ENCODE measurements at places on chromosomes 13 and 19.
A peak's percentile ranks its signal among the peaks of the same experiment; 100 is the strongest.

- no peak for DNase-seq
These were observed 4.1 kb downstream of the IER2 start for GRCh38 chr19:13154241-13154778.

DNA sequence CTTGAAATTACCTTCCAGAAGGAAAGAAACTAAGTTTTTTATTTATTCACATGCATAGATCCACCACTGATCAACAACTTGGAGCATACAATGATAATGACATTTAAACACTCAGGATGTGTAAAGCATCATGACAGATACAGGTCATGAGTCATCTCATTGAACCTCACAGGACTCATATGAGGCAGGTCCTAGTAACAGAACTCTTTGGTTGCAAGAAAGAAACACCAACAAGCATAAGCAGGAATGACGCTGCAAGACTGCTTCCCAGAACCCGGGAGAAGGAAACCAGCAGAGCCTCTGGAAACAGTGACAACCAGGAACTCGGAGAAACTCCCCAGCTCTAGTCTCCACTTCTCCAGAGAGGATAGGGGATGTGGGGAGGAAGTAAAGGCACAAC lies 60.8 kb upstream of the IPO5 start:
- DNase-seq: no peak

DNA sequence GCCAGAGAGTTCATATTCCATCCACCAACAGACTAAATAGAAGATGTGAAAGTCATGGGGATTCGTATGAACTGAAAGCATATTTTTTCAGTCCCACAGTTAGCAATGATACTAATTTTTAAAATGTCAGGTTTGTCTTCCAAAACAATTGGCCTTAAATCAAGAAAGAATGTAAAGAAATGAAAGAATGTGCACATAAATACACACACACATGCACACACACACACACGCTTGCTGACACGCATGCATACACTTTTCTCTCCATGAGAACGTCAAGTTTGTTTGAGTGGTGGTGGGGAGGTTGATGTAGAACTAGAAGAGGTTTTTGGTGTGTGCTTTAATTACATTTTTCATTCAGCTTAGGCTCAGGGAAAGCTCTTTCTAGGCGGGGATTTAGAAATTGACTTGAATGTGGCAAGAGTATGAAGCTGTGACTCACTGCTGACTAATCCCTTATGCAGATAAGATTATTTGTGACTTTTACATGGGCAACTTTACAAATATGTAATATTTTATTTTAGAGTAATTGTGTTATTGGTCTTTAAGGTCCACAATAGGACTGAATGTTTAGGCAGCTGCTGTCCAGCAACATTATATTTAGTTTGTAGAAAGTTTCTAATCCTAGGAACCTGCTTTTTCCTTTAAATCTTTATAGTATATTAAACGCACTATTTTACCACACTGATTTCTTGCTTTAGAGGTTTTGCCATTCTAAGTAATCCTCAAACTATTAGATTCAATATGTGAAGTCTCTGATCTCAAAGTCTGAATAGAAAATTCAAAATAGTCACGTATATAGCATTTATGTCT lies 18.8 kb downstream of the FLT1 start:
- DNase-seq: no peak

DNA sequence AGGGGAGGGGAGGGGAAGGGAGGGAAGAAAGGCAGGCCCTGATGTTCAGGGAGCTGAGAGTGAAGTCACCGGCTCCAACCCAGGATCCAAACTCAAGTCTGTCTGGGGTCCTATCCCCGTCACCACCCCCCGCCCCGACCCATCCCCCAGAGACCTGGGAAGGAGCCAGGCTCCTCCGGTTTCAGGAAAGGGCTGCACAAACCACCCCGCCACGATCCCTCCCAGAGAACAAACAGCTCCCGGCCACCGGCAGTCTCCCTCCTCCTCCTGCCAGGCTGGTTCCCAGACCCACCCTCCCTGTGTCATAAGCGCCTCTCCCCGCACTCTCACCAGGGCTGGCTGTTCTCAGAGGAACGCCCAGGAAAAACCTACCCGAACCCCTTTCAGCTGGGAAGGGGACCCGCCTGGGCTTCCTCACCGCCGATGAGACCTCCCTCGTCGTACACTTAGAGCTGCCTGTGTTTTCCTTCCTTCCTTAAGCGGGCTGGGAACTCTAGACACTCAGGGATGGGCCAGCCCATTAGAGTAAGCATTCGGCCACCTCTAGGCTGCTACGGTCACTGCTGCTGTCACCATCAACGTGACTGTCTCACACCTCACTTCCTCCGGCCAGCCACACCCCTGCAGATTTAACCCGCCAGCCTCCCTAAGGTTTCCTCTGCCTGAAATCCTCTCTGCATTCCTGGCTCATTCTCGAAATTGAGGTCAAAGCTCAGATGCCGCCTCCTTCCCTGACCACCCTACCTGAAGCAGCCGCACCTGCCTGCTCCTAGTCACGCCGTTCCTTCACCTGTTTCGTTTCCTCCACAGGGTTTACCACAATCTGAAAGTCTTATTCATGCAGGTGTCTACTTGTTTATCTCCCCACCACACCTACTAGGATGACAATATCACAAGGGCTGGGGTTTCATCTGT lies 6.3 kb upstream of the RDH13 start:
- DNase-seq: no peak

DNA sequence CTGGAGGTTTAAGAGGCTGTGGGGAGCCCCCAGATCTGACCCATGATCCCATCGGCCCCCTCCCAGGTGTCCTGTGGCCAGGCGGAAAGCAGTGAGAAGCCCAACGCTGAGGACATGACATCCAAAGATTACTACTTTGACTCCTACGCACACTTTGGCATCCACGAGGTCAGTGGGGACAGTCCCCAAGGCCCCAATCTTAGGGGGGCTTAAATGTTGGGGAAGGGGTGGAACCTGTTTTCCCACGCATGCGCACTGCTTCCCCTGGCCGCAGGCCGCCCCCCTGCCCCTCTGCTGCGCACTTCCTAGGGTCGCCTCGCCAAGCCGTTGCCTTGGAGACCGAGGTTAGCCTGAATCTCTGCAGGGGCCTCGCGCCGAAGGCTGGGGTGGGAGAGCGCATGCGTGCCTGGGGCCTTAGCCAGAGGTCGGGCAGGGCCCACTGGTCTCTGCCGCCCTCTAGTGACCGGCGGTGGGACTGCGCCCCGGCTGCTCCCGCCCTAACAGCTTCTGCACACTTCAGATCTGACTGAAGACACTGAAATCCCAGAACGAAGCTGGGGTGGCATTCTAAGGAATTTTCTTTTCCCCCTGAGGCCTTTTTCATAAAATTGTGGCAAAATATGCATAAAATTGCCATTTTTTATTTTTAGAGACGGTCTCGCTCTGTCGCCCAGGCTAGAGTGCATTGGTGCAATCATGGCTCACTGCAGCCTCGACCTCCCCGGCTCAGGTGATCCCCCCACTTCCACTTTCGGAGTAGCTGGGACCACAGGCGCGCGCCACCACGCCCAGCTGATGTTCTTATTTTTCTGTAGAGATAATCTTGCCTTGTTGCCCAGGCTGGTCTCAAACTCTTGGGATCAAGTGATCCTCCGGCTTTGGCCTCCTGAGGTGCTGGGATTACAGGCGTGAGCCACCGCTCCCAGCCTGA lies 3.6 kb downstream of the PRMT1 start:
- DNase-seq: peak; percentile 91

DNA sequence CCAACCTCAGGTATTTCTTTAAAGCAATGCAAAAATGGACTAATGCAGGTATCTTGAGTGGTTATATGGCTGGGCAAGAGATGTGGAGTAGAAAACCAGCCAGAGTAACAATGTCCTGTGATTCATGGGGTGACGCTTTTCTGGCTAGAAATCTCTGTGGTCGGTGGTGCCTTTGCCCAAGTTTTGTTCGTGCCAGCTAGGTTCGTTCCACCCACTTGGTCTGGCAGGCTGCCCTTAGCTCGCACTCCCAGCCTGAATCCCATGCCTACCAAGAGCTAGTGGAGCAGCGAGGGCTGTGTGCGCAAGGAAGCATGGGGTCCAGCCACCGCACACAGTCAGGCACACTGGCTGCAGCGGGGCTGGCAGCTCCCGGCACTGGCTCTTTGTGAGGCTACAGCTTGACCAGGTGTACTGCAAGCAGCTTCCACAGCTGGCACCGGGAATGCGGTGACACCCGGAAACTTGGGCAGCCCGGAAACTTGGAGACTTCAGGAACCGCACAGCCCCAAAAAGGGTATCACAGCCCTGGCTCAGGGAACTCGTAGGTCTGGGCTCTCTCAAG lies 349.6 kb upstream of the PCDH20 start:
- no peak for DNase-seq

DNA sequence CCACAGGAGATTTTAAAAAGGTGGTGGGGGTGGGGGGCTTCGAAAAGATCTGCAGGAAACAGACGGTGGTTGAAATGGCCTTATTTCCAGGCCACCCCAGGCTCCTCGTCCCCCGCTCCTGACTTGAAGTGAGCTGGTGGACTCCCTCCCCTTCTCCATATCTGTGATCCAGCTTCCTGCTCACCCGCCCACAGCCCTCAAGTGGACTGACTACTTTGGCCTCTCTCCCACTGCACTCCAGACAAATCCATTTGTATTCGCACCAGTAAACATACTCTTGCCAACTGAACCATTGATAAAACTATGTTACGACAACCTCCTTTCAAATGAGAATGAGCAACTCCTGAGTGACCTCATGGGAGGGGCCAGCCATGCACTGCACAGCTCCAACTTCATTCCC lies 259.5 kb downstream of the COL4A1 start:
- no peak for DNase-seq

DNA sequence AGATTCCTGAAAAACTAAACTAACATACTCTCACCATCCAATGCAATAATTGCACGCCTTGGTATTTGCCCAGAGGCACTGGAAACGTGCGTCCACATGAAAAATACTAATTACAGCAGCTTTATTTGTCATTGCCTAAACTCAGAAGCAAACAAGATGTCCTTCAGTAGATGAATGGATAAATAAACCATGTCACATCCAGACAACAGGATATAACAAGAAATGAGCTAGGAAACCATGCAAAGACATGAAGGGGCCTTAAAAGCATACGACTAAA lies 25.0 kb downstream of the ELL start:
- DNase-seq: no peak

DNA sequence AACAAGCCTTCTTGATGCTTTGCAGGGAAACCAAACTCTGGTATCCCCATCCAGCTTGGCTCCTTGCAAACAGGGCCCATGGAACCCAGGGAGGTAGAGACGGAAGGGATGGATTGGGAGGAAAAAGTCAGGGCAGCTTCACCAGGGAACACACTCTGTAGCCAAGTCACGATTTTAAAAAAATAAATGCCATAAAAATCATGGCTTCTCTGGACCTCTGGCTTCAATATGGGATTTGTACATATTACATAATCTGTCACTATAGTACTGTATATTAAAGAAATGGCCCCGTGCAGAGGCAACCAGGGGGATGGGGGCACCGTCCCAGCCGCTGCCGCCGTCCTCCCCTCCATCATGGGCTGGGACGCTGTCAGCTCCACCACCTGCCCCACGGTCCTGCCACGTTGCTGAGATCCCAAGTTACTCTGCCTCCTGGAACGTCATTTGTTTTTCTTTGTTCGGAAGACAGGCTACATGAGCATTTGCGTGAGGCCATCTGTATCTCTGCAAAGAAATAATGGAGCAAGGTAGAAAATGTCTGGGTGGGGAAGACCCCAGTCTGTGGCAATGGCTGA lies 313.3 kb downstream of the ZNF536 start:
- no peak for DNase-seq

DNA sequence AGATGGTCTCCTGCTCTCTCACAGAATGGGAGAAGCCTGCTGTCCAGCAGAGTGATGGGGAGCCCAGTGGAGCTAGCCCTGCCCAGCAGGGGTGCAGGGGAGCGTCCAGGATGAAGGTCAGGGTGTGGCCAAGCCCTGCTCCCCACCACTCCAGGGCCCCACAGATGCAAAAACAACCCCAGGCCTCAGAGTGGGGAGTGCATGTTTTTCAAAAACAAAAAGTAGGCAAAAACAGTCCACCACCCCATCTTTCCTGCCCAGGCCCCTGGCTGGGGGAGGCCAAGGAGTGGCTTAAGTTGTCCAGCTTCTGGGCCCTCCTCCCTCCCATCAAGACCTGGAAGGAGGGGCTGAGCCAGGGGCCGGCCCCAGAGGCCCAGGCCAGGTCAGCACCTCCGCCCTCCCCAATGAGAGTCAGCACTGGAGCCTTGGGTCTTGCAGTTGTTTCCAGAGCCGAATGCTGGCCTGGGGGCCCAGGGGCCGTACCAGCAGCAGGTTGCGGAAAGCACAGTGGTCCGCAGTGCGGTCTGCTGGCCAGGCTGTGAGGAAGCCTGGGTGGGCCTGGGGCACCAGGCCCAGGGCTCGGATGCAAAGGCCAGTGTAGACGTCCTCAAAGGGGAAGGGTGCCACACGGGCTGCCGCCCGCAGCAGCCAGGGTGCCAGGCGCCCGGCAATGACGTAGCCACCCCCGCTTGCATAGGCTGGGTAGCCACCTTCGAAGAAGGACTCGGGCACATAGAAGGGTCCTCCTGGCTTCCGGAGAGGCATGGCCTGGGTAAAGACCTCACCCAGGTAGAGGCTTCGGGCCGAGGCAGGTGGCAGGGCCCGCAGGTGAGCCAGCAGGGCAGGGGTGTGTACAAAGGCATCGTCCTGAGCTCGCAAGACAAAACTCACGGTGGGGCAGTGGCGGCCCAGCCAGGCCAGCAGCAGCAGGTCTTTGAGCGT lies 1.7 kb downstream of the B3GNT8 start:
- DNase-seq: no peak

DNA sequence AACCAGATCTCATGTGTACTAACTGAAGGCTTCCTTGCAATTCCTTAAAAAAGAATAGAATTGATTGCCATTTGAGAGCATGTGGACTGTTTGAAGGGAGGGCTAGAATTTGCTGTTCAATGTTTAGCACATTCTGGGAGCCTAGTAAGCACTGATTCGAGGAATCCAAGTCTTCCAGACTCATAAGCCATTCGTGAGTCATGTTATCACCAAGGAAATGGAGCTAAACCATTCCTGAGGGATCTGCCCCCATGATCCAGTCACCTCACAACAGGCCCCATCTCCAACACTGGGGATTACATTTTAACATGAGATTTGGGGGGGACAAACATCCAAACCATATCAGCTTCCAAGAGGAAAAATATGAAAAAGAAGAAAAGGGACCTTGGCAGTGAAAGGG lies 276.4 kb downstream of the KCNRG start:
- no peak for DNase-seq

DNA sequence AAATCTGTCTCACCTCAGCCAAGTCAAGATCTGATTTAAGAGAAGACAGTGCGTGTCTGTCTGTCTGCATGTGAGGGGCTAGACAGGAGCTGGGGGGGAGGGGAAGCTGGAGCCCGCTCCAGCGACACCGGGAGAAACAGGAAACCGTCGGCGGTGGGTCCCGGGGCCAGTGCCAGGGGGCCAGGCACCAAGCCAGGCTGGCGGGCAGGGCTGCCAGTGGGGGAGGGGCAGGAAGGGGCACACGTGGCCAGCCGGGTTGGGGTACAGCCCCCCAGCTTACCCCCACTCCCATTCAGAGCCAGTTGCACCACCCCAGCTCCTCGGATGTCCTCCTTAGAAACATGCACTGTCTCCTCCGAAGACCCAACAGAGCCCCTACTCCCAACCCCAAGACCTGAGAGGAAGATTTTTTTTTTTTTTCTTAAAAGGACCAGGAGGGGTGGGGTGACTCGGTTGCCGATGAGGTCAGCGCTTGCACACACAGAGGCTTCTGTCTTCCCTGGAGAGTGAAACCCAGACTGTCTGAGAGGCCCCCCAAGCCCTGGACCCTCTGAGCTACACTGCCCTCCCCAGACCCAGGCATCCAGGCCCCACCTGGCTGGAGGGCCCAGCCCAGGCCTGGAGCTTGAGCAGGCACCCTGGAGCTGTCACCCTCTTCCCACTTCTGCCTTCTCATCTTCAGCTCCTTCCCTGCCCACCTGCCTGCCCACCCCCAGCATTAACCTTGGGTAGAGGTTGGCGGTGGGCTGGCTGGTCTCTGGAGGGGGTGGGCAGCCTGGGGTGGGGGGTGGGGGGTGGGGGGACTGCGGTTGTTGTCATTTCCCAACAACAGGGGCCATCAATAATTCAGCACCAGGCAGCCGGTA lies 4.0 kb downstream of the ERF start:
- DNase-seq: no peak
